ENCODE measurements at places on chromosomes 5 and 9.

- DNase-seq = peak; percentile 98
These were observed 9.2 kb upstream of the TAF1L start for GRCh38 chr9:32644698-32645097.

DNA sequence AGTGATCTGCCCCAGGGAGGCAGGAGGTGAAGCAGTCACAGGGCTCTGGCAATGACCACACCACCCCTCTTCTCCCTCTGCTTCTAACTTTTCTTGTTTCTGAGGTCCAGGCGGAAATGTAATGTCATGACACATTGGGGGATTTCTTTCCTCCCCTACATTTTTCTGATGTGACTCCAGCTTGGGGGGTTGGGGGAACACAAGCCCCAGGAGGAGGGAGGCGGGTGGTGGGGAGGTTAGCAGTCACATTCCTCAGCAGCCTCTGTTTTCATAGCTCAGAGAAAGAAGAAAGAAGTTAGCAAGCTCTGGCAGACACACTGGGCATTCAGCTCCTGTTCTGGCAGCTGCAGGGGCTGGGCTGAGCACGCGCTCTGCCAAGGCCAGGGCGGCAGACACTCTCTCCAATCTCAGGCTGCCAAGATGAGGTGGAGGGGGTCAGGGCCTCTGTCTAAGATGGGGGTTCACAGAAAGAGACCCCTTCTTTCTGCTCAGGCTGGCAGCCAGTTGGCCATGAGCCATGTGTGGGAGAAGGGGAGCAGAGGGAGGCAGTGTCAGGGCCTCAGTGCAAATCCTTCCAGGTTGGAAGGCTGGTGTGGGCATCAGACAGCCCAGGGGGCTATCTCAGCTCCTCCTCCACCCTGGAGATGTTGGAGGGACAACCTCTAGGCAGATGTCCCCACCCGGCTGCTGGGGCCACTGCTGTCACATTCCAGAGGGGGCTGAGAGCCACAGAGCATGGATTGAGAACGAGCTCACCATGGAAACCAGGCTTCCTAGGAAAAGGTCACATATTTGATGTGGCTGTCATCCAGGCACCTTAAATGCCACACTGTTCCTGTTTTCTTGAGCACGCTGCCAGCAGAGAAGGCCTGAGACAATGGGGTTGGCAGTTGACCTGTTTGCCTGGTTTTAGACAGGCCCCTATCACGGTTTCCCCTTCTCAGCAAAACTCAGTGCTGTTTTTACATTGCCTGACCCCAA, 20.1 kb upstream of the PFDN1 start:
- DNase-seq = peak; percentile 95

DNA sequence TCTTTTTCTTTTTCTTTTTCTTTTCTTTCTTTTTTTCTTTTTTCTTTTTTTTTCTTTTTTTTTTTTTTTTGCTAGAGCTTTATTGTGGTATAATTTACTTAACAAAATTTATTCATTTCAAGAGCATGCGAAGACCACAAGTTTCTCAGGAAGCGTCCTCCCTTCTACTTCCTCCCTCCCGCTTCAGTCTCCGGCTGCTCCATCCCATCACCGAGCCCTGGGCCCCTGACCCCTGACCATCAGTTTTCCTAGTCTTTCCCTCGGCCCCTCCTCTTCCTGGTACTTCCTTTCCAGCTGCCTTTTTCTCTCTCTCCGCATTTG, 34.7 kb downstream of the C9orf152 start:
- DNase-seq = no peak

- no peak for DNase-seq
These were observed 35.0 kb downstream of the AGXT2 start for GRCh38 chr5:35012796-35013195.

- DNase-seq = no peak
These were observed 4.4 kb upstream of the TSPAN17 start for GRCh38 chr5:176642675-176643490.

GRCh38 chr5:139157556-139157955, 40.6 kb downstream of the SIL1 start:
- no peak for DNase-seq

GRCh38 chr9:83715221-83715620, 7.5 kb upstream of the UBQLN1 start:
- no peak for DNase-seq
